ENCODE measurements at places on chromosomes 5 and 9.

GRCh38 chr5:132749506-132749905, 2.3 kb downstream of the CCNI2 start:
- DNase-seq: no peak

DNA sequence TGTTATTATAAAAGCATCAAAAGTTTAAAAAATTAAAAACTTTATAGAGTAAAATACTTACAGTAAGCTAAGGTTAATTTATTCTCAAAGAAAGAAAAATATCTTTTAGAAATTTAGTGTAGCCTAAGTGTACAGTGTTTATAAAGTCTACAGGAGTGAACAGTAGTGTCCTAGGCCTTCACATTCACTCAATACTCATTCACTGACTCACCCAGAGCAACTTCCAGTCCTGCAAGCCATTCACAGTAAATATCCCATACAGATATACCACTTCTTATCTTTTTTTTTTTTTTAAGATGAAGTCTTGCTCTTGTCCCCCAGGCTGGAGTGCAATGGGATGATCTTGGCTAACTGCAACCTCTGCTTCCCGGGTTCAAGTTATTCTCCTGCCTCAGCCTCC, 73.1 kb upstream of the FST start:
- no peak for DNase-seq

DNA sequence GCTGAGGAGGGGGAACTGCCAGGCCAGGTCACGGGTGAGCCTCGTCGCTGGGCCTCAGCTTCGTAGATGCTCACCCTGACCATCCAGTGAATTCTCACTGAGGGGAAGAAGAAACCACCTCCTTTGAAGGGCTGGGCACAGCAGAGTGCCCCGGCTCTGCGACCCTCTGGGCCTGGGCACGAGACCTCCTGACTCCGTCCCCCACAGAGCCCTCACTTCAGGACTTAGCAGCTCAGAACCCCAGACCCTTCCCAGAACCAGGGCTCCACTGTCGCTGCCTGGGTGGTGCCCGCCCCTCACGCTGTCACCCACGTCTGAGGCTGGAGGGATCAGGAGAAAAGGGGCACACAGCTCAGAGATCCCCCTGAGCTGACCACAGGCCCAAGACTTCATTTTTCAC, 34.3 kb upstream of the TMEM250 start:
- no peak for DNase-seq

GRCh38 chr5:16486711-16487111, 21.1 kb upstream of the ZNF622 start:
- no peak for DNase-seq

DNA sequence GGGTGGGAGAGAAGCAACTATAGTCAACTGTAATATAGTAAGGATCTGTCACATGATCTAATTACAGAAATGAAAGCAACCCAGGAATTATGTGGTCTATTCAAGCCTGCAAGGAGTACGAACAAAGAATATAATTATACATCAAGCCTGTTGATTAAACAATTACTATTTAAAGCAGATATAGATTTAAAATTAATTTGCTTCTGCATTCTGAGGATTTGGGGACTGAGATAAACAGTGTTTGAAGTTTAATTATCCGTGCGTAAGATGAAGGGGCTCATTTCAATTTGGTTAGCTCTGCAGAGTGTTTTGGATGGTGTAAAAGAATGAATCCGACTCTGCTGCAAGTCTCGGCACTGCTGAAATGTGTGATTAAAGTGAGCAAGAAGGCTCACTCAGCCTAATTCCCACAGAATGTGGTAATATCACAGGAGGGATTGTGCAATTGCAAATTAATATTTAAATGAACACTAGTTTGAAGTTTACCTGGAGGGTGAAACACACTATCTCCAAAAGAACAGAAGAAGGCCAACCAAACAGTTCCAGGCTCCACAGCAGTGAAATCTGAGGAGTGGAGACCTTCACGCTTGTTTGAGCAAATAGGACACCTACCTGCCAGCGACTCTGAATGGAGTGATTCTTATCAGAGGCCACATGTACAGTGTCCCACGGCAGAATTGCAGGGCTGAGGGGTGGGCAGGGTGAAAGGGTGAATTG, 420.6 kb upstream of the SLC30A5 start:
- DNase-seq: no peak

- no peak for DNase-seq
Observed at GRCh38 chr5:67552773-67553172, 356.2 kb upstream of the CD180 start.

DNA sequence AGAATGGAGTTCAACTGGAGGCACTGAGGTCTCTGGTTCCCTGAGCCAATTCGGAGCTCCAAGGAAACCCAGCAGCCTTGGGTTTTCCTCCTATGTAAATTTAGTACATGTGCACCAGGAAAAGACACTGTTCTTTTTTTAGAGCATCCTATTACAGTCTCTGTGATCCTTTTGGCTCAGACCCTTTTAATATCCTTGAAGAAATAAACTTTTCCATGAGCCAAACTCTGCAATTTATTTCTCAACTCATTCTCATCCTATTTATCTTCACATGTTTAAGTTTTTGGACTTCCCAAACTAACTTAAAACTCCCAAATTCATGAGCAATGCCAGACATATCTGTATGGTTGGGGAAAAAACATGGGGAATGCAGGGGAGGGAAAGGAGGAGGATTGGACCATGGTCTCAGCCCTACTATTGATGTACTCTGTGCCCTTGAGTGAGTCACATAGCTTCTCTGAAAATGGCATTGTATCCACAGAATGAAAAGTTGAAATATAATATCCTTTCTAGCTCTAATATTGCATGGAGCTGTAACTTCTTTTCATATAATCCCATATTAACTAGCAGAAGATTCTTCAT, 76.6 kb downstream of the PAPPA start:
- DNase-seq: no peak

DNA sequence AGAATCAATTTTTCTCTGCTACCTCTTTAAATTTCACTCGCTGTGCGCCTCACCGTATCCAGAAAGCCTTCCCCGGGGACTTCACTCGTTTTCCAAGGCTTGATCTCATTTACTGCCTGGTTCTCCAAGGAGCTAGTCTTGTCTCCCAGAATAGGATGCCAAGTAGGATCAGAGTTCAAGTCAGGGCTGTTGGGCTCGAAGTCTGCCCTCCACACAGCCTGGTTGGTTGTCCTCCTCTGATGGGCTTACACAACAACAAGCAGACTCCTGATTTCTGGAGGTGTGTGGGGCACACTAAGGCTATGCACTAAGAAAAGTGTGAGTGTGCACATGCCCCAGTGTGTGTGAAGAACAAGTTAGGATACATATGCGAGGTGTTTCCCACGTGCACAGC, 14.0 kb upstream of the TNIP1 start:
- DNase-seq: no peak

- DNase-seq: no peak
Observed at GRCh38 chr9:36858805-36859375, 175.2 kb downstream of the PAX5 start.

DNA sequence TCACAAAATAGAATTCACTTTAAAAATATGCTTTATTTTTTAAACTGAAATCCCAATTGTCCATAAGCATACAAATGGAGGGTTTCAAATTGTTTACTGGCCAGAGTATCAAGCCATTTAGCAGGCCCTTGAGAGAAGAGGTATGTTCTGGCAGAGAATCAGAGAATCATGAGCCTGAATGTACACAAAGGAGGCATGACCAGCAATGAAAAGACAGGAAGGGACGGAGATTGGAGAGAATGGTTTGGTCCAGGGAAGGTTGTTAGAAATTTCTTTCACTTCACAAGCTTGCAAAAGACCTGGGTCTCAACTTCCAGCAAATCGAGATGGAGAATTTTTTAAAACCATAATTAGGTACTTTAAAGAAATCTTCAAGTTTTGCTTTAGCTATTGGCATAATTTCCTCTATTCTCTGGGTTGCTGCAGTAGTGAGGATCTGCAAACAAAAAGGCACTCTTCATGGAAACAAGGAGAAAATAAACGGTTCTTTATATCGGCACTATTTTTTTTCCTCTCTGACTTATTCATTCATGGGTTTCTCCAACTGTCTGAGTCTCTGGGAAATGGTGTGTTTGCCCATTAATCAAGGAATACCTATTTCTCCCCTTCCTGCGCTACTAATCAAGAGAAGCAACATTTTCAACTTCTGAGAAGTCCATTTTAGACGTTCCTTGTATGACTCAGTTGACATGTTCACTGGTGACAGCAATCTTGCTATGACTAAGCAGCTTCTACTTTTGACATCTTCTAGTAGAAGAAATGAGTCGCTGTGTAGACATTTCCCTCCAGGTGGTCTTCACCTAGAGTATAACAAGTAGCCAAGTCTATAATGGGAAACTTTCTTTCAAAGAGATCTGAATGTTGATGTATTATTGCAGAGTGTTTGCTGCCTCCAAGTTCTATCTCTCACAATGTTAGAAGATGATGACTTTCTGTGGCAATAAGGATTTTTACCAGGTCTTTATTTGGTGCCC, 23.1 kb upstream of the ERCC6L2 start:
- DNase-seq: no peak

DNA sequence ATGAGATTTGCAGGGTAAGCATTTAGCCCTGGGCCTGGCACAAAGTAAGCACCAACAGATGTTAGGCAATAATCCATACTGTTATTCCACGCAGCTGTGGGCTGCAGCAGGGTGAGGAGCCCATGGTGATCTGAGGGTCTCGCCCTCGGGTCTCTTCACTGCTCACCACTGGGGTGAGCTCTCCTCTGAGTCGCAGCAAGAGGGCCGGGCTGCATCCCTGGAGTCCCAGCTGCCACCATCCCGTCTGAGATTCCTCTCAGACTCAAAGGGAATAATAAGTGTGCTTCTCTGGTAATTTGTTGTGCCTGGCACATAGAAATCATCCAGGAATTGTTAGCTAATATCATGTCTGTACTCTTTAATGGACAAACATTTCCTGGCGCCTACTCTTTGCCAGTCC, 6.9 kb downstream of the NKX2-5 start:
- no peak for DNase-seq

DNA sequence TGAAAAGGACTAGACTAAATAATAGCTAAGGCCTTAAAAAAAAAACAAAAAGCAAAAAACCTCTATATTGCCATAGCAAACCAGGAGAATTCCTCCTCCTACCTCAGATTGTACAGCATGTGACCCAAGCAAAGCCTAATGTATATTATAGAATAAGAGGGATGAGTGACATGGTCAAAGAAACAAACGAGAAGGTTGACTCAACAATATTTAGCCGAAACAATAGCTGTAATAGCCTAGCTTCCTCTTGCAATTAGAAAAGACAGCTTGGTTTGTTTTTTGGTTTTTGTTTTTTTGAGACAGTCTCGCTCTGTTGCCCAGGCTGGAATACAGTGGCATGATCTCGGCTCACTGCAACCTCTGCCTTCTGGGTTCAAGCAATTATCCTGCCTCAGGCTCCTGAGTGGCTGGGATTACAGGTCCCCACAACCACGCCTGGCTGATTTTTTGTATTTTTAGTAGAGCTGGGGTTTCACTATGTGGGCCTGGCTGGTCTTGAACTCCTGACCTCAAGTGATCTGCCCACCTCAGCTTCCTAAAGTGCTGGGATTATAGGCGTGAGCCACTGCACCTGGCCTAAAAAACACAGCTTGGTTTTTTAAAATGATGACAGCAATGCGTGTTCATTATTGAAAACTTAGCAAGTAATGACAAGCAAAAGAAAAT, 5.6 kb downstream of the NLN start:
- no peak for DNase-seq

- DNase-seq: no peak
Observed at GRCh38 chr5:96880444-96881164, 4.3 kb downstream of the ERAP2 start.

DNA sequence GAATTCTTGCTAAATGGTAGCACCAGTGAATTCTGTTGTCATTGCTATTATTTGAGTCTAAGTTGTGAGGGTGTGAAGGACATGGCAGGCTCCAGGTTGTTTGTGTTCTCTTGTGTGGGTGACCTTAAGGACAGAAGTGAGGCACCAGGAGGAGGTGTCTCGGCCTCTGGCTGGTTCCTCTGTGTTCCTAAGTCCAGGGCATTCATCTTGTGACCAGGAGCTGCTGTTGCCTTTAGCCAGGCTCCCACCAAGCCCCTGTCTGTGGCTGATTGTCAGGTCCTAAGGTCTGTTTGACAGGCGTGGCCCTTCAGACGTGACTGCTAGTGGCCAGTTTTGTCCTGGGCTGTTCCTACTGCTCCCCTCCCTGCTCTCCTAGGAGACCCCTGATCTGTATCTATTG, 89.4 kb downstream of the ANGPTL2 start:
- DNase-seq: no peak

- no peak for DNase-seq
Observed at GRCh38 chr5:72055636-72056035, 51.6 kb upstream of the MAP1B start.

DNA sequence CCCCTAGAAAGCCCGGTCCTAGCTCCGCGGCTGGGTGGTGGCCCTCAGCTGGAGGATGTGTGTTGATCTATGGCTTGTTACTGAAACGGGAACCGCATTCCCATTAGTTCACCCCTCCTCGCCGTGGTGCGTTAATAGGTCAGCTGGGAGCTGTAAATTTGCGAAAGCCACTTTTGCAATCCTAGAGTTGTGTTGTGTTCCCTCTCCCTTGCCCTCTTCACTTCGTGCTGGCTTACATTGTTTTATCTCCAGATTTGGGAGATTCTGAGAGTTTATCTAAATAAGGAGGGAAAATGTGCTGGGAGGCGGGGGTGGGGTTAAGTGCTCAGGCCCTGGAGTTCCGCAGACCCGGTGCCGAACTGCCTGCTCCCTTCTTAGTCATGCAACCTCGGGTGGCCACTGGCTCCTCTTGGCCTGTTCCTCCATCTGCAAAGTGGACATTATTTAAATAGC, 62.8 kb downstream of the HMCN2 start:
- no peak for DNase-seq

GRCh38 chr5:27465140-27465539, 426.8 kb upstream of the CDH9 start:
- no peak for DNase-seq

GRCh38 chr5:157575381-157576020, at the start of gene ADAM19:
TSS of gene ADAM19 (minus strand) at chr5:157575775. CDS start at chr5:157575696, 79 bp downstream.
- DNase-seq: peak; percentile 56

DNA sequence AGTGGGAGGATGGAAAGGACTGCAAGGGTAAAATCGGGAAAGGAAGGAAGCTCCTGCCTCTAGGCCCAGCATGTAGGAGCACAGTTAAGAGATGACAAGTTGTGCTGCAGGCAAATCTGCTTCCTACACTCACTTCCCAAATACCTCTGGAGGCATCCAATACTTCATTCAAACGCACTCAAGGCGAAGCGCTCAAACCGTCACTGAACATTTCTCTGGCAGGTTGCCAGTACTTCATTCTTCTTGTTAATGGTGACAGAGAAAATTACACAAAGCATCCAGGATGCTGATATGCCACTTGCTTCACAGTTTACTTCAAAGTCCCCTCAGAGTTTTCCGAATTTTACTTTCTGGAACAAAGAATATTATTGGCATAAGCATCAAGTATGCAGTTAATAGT, 59.8 kb downstream of the NREP start:
- DNase-seq: no peak

GRCh38 chr5:88683506-88684135, 199.4 kb downstream of the MEF2C start:
- no peak for DNase-seq

- no peak for DNase-seq
Observed at GRCh38 chr5:132253008-132253441, 4.5 kb upstream of the PDLIM4 start.

- no peak for DNase-seq
Observed at GRCh38 chr5:59134471-59135163, 551.7 kb downstream of the RAB3C start.

- no peak for DNase-seq
Observed at GRCh38 chr5:138460032-138460693, 5.1 kb upstream of the EGR1 start.

All from CD4-positive, alpha-beta T cell treated with Interleukin-10 for 1 hour (primary cell).